ENCODE measurements at places on chromosomes 6 and 20.
A peak's percentile ranks its signal among the peaks of the same experiment; 100 is the strongest.

DNA sequence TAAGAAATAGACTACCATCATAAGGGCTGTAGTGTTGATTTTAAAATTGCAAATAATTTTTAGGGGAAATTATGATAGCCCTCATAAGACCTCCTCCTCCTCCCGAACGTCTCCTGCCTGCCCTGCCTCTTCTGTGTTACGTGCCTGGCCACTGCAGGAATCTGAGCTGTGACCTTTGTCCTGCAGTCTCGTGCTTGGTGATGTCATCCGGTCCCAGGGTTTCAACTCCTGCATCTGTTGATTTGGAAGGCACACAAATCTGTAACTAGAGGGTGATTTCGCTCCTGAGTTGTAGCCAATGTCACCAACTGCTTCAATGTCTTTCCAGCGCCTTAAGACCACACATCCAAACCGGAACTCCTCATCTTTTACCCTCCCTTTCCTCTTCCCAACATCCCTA, 163.2 kb downstream of the AIG1 start:
- DNase-seq = no peak

- no peak for DNase-seq
Observed at GRCh38 chr6:130624046-130624445, 203.2 kb upstream of the SMLR1 start.

DNA sequence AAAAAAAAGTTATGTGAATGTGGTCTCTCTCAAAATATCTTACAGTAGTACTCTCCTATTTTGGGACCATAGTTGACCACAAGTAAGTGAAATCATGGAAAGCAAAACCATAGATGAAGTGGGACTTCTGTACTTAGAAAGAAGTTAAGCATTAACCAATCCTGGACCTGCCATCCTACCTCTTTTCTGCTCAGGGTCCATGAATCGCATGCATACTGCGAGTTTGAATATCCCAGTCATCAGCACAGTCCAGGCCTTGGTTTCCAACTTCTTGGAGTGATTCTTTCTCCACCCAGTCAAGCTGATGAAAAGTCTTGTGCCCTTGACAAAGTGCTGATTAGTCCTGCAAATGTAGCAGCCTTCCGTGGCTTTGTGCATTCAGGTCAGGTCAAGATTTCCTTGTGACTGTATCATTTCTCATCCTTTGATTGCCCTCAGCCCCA, 46.0 kb downstream of the RNF217 start:
- DNase-seq = no peak

DNA sequence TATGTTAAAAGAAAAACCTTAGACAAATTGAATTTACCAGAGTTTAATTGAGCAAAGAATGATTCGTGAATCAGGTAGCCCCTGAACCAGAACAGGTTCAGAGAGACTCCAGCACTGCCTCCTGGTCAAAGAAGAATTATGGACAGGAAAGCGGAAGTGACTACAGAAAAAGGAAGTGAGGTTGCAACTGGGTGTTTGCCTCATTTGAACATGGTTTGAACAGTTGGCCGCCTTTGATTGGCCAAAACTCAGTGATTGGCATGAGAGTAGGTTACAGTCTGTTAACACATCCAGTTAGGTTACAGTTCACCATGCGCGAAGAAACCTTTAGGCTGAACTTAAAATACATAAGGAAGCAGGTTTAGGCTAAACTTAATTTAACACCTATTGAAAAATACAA, 248.8 kb downstream of the TFAP2A start:
- no peak for DNase-seq

GRCh38 chr6:56689663-56690062, 47.0 kb upstream of the DST start:
- no peak for DNase-seq

DNA sequence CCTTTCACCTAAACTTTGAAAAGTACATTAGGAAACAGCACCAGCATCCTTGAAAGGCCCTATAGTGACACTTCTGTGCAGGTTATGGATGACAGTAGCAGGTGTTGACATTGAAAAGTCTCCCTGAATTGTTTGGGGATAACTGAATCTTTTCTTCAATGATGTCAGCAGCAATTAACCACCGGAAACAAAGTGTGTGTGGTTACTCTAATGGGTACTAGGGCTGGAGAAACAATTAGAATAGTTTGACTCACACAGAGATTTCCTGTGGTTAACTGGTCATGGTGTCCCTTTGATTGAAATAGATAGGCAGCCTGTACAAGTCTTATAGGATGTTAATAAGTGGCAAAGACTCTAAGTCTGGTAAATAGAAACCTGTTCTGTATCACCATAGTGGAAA, 189.1 kb downstream of the TBX18 start:
- no peak for DNase-seq

- DNase-seq = no peak
Observed at GRCh38 chr6:158680481-158680880, 30.6 kb downstream of the SYTL3 start.

DNA sequence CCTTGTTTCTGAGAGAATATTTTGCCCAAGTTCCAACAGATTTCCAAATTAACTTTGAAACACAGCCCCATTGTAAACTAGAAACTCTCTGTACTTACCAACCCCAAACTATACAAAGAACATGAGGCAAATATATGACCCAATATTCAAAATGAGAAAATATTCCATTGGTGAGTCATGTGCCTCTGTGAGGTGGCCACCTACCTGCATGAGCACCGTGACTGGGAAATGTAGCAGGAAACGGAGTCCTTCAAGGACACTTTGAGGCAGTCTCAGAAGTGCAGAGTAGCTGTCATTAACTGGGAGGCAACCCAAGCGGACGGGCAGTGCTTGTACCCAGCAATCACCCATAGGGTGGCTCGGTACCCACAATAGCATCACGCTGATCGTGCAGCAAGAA, 335.5 kb upstream of the NOX3 start:
- DNase-seq = no peak

DNA sequence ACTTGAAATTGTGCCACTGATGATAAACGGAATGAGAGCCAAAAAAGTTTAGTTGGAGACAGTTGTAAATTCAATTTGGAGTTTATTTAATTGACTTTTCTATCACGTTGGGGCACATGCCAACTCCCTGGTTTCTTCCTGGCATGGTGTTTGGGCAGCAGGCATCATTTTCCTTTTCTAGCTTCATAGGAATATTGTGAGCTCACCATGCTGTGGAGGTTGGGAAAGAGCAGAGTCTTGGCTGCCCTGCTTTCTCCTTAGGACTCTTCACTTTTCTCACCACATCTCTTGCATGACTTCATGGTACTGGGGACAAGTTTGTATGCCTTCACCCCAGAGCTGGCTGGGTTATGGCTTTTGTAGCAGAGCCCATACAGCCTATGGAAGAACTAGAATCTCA, 6.4 kb downstream of the SCAND1 start:
- DNase-seq = no peak

DNA sequence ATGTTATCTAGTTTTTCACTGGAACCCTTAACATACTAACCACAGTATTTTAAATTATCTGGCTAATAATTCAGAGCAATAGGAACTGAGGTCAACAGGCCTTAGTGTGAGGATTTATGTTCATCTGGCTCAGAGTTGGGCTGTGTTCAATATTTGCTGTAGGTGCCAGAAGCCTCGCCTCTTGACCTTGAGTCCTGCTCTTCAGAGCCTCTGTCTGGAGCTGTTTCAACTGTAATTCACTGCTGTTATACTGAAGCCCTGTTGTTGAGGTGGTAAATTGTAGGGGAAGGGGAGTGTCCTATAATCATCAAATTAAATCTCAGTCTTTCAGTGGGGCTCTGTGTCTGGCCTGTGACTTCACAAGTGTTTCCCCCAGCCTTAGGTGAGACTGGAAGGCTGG, 184.4 kb downstream of the CDH26 start:
- no peak for DNase-seq

- DNase-seq = no peak
Observed at GRCh38 chr6:70281923-70282311, 21.0 kb downstream of the COL9A1 start.

GRCh38 chr20:62451970-62452369, 23.8 kb downstream of the GATA5 start:
- DNase-seq = no peak

- no peak for DNase-seq
Observed at GRCh38 chr6:4584801-4585200, 191.4 kb upstream of the CDYL start.

DNA sequence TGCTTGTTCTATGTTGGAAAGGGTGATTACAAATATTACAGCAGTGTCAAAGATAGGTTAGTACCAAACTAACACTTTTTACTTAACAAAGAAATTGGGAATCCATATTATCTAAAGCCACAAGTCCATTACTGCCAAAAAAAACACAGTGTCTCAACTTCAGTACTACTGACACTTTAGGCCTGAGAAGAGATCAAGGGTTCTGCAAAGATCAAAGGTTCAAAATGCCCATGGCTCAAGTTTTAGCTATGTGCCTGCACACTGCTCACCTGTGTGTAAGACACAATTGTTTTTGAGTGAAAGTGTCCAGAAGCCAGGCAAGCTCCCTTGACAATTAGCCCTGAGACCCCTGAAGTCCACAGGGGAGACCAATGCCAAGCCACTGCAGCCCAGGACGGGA, 132.6 kb downstream of the ZMYND8 start:
- DNase-seq = no peak

- DNase-seq = no peak
Observed at GRCh38 chr20:57387945-57388371, 3.2 kb upstream of the RBM38 start.

GRCh38 chr6:57117796-57118195, 27.8 kb downstream of the ZNF451 start:
- DNase-seq = no peak

DNA sequence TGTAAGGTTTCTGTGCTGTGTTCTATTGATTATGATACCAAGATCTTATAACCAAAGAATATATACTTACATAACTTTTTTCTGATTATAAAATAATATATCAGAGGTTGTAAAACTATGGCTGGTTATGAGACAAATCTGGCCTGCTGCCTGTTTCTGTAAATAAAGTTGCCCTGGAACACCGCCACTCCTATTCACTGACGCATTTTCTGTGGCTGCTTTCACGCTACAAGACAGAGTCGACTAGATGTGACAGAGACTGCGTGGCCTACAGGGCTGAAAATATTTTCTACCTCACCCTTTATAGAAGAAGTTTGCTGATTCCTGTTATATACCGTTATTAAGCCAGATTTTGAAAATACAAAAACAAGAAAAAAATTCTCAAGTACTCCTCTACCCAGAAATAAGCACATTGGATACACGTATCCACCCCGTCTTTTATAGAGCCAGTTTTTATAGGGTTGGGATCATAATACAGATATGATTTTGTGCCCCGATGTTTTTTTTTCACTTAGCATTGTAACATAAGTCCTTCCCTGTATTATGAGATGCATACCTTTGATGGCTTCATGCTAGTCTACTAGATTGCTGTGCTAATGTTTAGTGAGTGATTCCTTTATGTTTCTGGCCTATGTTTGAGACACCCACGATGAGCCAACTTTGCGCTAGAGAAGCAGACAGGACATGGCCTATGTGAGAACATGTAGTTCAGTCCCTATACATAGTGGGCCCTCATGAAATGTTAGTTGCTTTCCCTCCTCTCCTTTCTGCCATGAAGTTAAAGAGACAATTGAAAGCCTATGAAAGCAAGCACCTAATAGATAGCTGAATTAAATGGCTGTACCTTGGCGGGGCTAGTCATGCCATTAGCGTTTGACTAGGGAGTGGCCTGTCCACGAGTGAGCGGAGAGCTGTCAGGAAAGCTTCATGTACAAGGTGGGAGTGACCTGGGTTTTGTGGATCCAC, 98.1 kb upstream of the KCNK16 start:
- no peak for DNase-seq

DNA sequence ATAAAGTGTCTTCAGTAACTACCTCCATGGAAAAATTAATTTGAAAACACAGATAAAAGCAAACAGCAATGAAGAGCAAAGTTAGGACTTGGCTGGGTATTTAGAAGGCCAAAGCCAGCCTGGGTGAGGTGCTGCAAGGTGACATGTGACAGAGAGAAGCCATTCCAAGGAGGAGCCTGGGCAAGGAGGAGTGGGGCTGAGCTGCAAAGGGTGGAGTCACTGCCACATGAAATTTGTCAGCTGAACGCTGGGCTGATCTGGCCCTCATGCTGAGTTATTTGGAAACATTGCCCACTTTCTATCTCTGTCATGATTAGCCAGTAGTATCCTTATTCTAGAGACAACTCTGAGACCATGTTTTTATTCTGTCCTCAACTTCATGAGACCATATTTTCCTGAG, 76.3 kb downstream of the PERP start:
- DNase-seq = no peak

GRCh38 chr20:46550461-46550860, at the start of gene OCSTAMP:
OCSTAMP (minus strand) TSS chr20:46550654; CDS start chr20:46550560, 94 bp downstream.
- DNase-seq = no peak

- no peak for DNase-seq
Observed at GRCh38 chr6:162082520-162082919, 645.0 kb downstream of the PRKN start.

- DNase-seq = no peak
Observed at GRCh38 chr6:163531122-163531521, 116.6 kb downstream of the QKI start.

DNA sequence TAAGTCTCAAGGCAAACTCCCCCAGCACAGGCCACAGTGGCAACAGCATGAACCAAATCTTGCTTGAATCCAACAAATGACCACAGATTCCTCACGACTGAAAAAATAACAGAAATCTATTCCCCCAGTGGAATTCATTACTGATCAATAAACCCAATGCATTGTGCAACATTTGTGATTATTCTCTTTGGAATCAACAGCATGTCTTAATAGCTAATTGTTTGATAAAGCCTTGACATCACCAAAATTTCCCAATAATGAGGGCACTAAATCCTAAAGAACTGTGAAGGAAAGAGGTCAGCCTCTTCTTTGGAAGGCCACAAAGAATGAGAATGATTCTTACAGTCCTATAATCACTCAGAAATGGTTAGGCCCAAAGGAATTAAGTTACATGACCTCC, 5.8 kb downstream of the SCML4 start:
- no peak for DNase-seq

DNA sequence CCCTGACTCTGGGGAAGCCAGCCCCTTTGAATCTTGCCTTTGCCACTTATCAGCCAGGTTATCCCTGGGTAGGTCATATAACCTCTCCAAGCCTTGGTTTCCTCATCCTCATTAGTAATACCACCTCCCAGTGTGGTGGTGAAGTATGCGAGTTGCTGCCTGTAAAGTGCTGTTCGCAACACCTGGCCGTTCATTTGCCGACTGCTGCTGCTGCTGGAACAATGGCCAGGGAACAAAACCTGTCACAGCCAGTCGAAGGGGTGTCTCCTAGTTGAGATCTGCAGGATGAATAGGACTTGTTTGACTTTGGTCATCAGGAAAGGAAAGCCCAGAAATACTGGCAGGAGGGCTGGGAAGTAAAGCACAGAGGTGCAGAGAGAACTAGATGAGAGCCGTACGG, 6.1 kb downstream of the MANBAL start:
- DNase-seq = peak; percentile 98

- DNase-seq = no peak
Observed at GRCh38 chr20:16203096-16203495, 370.2 kb downstream of the KIF16B start.
